Endodermal cell (in vitro differentiated cells): ENCODE measurements at places on chromosomes 7 and 10. TPM values are rescaled to one million over a fixed set of nuclear protein-coding genes. Genes with fewer than 3 reads are reported as not detected.

DNA sequence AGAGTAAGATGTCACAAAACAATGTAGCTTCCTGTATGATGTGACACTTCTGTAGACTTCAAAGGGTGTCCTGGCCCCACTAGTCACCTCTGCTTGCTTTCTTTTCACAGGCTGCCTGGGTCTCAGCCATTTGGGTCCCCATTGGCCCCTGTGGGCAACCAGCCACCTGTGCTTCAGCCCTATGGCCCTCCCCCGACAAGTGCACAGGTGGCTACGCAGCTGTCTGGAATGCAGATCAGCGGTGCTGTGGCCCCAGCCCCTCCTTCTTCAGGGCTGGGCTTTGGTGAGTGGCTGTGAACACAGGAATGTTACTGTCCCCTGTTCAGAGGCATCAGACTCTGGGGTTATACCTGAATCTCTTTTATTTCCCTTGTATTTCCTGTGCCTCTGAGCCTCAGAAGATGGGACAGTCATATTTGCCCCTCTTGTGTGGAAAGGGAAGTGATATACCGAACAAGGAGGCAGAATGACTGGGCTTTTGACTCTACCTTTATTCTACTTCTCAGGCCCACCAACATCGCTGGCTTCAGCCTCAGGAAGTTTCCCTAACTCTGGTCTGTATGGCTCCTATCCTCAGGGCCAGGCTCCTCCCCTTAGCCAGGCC, 15.4 kb downstream of the SEC24C start:
- no peak for DNase-seq
- no peak overlapping the region for H3K4me3 ChIP-seq
- peaks cover 80% of the 10 kb centered on the region for H3K36me3 ChIP-seq

GRM3 gene
- 0.75 and 1.7 TPM in 2 replicates for total RNA-seq

DNA sequence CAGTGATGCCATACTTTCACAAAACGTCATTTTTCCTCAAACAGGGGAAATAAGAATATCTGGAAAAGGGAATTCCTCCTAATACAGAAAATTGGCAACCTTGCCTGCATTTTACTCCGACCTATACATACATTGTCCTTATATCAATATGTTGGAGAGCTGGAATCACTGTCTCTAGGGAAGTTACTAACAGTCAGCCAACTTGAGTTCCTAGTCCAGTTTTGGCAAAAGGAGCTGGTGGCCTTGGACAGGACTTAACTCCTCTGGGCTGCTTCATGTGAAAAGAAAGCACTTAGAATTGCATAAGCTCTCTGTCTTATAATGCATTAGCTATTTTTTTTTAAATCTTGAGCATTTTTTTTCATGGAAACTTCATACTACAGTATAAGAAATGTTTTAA, 174.2 kb upstream of the HGF start:
- no peak for DNase-seq
- no peaks in the 10 kb centered on the region for H3K36me3 ChIP-seq
- no peaks in the 10 kb centered on the region for H3K27me3 ChIP-seq
- H3K4me1 ChIP-seq = no peaks in the 10 kb centered on the region
- no peak overlapping the region for H3K4me3 ChIP-seq
- H3K27ac ChIP-seq = no peak overlapping the region

RELN gene
- 3.3 and 3.9 TPM in 2 replicates for total RNA-seq

DNA sequence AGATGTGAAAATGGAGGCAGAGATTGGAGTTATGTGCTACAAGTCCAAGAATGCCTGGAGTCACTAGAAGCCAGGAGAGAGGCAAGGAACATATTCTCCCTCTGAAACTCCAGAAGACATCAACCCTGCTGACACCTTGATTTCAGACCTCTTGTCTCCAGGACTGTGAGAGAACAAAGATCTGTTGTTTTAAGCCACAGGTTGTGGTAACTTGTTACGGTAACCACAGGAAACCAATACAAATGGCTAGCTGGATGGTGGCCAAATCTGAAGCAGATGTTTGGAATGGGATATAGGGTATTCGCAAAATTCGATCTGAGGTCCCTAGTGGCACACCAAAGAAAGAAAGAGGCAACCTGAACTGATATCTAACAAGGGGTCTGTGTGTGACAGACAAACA, 129.0 kb downstream of the HERPUD2 start:
- no peak overlapping the region for H3K27ac ChIP-seq
- no peaks in the 10 kb centered on the region for H3K36me3 ChIP-seq
- peaks cover 7% of the 10 kb centered on the region for H3K4me1 ChIP-seq
- no peaks in the 10 kb centered on the region for H3K27me3 ChIP-seq
- no peak for DNase-seq

GRCh38 chr7:4288791-4289394, 393.2 kb upstream of the FOXK1 start:
- H3K36me3 ChIP-seq = no peaks in the 10 kb centered on the region
- H3K4me1 ChIP-seq = no peaks in the 10 kb centered on the region
- H3K4me3 ChIP-seq = no peak overlapping the region
- H3K27ac ChIP-seq = no peak overlapping the region
- no peaks in the 10 kb centered on the region for H3K27me3 ChIP-seq

- DNase-seq = no peak
- no peak overlapping the region for H3K4me3 ChIP-seq
- peaks cover 22% of the 10 kb centered on the region for H3K4me1 ChIP-seq
- no peaks in the 10 kb centered on the region for H3K27me3 ChIP-seq
- no peaks in the 10 kb centered on the region for H3K36me3 ChIP-seq
- no peak overlapping the region for H3K27ac ChIP-seq
Observed at GRCh38 chr10:82464966-82465365, 590.0 kb downstream of the NRG3 start.

GRCh38 chr7:154646126-154647013, 356.6 kb downstream of the PAXIP1 start:
- H3K4me1 ChIP-seq = no peaks in the 10 kb centered on the region
- H3K4me3 ChIP-seq = no peak overlapping the region
- DNase-seq = no peak
- no peaks in the 10 kb centered on the region for H3K27me3 ChIP-seq
- H3K36me3 ChIP-seq = no peaks in the 10 kb centered on the region

DNA sequence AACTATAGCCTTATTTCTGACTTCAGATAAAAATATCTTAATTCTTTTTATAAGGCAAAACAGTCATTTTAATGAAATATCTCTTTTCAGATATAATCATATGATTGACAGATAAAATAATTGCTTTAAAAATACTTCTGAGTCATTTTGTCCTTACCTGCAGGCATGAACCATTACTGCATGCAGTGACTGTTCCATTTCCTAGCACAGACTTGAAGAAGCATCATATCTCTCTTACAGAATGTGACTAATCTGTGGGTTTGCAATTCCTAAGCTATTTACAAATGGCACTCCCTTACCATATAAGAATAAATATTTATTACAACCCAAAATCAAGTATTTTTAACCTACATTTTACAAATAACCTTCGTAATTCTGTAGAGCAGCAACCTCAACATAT, 120.7 kb downstream of the SRPK2 start:
- peaks cover 16% of the 10 kb centered on the region for H3K4me1 ChIP-seq
- H3K4me3 ChIP-seq = peak overlapping the region; percentile 46
- DNase-seq = no peak
- no peaks in the 10 kb centered on the region for H3K36me3 ChIP-seq

- H3K27me3 ChIP-seq = no peaks in the 10 kb centered on the region
- no peak for DNase-seq
- H3K36me3 ChIP-seq = peaks cover 83% of the 10 kb centered on the region
- no peak overlapping the region for H3K4me3 ChIP-seq
Observed at GRCh38 chr7:137890449-137890921, 43.7 kb upstream of the DGKI start.

DNA sequence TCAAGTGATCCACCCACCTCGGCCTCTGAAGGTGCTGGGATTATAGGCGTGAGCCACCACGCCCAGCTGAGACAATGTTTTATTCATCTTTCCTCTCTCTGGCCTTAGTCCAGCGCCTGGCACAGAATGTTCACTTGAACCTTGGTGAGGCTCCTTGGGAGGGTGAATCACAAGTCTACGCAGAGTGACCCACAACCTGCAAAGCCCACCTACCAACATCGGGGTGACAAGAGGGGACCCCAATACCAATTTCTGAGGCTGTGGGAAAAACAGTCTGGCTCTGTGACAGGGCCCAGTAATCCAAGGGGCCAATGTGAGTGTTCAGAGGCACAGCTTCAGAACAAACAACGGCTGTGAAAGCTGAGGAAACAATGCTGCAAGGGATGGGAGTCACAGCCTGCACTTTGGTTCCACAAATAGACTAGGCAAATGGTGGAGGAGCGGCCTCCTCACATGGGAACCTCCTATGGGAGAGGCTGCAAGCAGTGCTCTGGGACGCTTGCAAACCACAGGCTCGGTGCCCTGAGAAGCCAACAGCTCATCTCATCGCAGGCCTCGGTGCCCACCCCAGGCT, 5.6 kb upstream of the MALSU1 start:
- no peak overlapping the region for H3K4me3 ChIP-seq
- H3K4me1 ChIP-seq = no peaks in the 10 kb centered on the region
- H3K27ac ChIP-seq = no peak overlapping the region
- no peaks in the 10 kb centered on the region for H3K36me3 ChIP-seq

KNDC1 gene
- total RNA-seq = 7.3 and 9.6 TPM in 2 replicates

DNA sequence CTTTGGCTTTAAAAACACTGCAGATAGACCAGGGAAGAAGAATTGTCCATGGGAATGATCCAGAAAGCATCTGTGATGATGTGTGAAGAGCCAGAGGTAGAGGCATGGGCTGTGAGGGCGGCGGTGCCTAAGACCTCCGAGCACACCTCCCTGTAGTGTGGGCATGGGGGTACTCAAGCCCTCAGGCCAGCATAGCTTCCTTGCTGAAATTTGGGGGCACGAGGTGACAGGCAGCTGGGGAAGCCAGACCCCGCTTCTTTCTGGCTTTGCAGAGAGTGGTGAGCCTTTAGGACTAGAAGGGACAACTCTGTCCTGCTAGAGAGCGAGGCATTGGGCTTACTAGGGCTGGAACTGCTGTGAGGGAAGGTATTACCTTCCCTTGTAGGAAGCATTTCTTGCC, 187.7 kb upstream of the SH2B2 start:
- H3K36me3 ChIP-seq = peaks cover 37% of the 10 kb centered on the region
- H3K4me1 ChIP-seq = peaks cover 20% of the 10 kb centered on the region
- no peak overlapping the region for H3K27ac ChIP-seq

LRRN3 gene
- 0.57 TPM in 1 of 3 replicates, not detected in the others for total RNA-seq

- no peaks in the 10 kb centered on the region for H3K36me3 ChIP-seq
- no peaks in the 10 kb centered on the region for H3K27me3 ChIP-seq
- H3K27ac ChIP-seq = no peak overlapping the region
- no peak overlapping the region for H3K4me3 ChIP-seq
- H3K4me1 ChIP-seq = no peaks in the 10 kb centered on the region
Observed at GRCh38 chr10:62159351-62159750, 109.3 kb downstream of the RTKN2 start.

DNA sequence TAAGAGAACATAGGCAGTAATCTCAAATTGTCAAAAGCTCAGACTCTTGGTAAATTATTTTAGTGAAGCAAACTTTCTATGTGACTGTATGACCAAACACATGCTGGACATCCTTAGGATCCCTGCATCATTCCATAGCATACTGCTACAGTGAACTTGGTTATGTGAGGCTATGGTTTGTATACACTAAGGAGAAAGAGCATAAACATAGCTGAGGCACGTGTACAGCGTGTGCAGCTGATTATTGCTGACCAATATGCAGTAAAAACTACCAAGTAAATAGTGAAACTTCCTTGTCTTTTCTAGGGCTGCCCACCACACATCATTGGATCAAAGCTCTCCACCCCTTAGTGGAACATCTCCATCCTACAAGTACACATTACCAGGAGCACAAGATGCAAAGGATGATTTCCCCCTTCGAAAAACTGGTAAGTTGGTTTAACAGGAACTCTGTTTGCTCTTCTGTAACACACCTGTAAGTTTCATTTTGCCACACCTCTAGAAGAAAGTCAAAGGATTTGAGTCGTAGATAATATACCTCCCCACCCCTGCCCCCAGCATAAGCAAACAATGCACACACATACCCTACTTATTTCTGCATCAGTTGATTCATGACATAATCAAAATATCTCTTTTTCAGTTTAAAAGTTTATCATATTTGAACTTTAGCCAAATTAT, 98.2 kb downstream of the HDAC9 start:
- no peaks in the 10 kb centered on the region for H3K27me3 ChIP-seq
- DNase-seq = no peak
- no peak overlapping the region for H3K4me3 ChIP-seq

DNA sequence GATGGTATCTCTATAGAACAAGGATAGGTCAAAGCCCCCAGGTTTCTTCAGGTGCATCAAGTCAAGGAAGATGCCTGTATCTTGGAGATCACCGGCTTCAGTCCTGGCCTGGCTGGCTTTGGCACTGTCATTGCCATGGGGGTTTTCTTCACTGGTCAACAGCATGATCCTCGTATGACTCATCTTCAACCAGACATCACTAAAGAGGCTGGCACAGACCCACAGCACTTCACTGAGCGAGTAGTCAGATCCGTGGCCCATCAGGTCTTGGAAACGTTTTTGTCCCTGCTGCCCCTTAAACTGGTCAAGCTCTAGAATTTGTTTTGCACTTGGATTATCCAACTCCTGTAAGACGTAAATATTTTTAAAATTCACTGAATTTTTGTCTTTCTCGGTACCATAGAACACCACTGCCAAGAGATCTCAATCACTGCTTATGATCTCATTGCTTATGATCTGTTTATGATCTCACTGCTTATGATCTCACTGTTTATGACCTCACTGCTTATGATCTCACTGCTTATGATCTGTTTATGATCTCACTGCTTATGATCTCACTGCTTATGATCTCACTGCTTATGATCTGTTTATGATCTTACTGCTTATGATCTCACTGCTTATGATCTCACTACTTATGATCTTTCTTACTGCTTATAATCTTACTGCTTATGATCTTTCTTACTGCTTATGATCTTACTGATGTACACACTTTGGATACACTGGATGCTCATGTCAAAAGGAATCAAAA, 135.2 kb downstream of the CYP26A1 start:
- no peaks in the 10 kb centered on the region for H3K27me3 ChIP-seq
- no peak for DNase-seq
- H3K36me3 ChIP-seq = no peaks in the 10 kb centered on the region
- no peaks in the 10 kb centered on the region for H3K4me1 ChIP-seq

DNA sequence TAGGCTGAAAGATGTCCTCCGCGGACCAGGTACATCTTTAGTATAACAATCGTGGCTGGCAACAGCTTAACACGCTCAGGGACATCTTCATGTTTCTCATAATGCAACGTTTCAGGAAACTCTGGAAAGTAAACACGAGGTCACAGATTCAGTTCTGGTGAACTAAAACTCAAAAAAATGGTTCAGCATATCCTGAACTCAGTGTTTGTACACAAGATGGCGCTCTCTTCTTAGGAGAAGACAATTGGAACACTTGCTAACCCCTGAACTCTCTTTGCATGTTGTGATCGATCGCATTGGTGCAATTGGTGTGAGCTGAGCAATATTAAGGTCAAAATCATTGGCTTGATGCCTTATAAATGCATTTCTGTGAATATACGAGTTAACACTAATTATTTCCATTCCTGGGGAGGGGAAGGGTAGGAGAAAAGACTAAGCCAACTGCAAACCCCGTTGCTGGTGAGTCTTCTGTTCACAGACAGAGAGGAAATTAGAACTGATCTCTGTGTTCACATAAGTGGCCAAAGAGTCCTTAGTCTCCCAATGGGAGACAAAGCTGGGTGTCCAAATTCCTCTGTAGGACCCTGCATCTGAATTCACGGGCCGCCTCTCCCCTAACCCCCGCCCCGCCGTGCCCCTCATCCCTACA, 52.6 kb upstream of the FAM180A start:
- H3K27ac ChIP-seq = no peak overlapping the region
- DNase-seq = peak; percentile 70
- H3K36me3 ChIP-seq = no peaks in the 10 kb centered on the region
- H3K4me1 ChIP-seq = no peaks in the 10 kb centered on the region
- no peak overlapping the region for H3K4me3 ChIP-seq

FBXO24 gene
- total RNA-seq = 0.88 and 1.3 TPM in 2 replicates
